ENCODE measurements at places on chromosomes 7 and 10.

DNA sequence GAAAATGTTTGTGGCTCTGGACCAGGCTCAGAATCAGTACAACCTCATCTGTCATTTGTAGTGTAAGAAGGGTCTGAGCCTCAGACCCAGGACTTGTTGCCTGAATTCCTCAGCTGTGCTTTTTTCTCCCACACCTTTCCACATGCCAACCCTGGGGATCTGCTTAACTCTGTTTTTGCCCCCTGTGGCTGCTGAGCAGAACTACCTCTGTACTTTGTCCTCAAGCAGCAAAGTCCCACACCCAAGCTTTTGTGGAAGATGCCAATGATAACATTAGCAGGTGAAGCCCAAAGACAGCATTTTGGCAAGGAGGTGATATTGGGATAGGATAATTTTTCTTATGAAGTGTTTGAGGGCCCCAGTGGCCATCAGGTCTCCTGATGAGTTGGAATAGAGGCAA lies 5.8 kb upstream of the CYP2C18 start:
- no peak for DNase-seq

GRCh38 chr10:2279711-2280110 lies 542.4 kb upstream of the ADARB2 start:
- no peak for DNase-seq

DNA sequence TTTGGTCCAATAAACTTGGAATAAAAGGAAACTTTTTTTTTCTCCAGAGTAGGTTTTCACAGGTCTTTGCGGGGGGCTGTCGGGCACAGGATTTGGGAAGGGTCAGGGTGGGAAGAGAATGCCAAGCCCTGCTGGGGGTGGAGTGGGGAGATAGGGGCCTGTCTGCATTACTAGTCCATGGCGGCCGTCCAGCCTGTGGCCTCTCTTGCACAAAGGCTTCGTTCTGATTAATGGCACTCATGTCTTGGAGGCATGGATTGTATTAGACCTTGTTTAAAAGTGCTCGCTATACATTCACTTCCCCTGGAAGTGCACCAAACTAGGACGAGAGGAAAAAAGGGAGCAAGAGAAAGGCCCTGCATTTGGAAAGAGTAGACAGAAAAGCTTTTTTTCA lies 37.2 kb downstream of the LRMDA start:
- no peak for DNase-seq

DNA sequence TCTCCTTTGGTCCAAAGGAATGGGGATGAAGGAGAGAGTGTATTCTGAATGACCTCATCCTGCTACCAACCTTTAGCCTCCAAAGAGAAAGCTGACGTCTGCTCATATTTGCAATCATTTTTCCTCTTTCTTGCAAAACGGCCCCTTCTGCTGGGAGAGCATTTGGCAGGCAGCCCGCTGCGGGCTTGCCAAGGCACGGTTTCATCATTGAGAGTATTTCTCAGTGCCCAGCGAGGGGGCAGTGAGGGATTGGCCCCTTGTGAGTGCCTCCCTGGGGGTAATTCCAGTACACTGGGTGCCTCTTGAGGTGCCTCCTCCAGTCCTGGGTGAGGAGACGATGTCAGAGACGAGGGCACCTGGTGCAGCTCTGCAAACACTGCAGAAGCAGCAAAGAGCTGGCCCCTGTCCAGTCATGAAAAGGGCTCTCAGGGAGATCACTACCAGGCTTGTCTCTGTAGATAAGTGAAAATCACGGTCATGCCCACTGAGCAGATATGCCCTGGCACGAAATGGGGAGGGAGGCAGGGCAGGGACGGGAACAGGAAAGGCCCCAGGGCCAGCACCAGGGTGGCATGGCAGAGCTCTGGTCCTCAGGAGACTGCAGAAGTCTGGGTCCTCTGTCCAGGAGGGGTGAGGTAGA lies 48.7 kb upstream of the SHH start:
- no peak for DNase-seq

DNA sequence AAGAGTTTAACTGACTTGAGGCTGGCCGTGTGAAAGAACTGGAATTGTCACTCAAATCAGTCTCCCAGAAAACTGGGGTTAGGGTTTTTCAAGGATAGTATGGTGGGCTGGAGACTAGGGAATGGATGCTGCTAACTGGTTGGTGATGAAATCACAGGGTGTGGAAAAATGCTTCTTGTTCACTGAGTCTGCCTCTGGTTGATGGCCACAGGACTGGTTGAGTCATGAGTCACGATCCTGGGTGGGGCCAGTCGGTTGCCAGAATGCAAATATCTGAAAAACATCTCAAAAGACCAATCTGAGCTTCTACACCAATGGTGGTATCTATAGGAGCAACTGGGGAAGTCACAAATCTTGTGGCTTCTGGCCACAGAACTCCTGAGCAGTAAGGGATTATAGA lies 16.3 kb upstream of the BAMBI start:
- DNase-seq: no peak

DNA sequence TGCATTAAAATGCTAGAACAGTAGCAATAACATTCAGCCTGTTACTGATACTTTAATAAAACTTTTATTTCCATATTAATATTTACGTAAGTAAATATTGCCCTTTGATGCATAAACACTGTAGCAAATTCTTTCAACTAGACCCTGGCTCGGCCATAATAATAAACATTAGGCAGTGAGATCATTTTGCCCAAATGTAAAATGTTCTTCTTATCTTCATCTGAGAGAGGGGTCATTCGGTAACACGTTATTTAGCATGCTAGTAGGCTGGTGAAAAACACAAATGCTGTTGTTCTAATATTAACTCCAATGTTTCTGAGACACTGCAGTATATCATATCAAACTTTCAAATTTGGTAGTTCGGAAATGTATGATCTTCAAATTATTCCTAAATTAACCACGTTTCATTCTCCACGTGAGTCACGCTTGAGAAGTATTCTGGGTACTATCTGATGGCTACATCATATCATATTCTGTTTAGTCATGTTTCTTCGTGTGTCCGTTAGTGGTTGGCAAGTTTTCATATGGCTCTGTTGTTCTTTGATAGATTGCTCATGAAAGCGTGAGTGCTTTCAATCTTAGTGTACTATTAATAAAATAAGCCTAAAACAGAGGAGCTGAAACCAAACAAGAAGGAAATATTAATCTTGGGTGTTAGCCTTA lies 145.8 kb downstream of the NSUN6 start:
- DNase-seq: no peak

All from stimulated activated CD8-positive, alpha-beta memory T cell treated with anti-CD3 and anti-CD28 coated beads, Interleukin-7, amount 100 ng/mL, for 24 hours (primary cell).